ENCODE measurements at places on chromosomes 5 and 9.

- no peak for DNase-seq
Measured at GRCh38 chr9:133286523-133286922, 11.5 kb upstream of the ABO start.

DNA sequence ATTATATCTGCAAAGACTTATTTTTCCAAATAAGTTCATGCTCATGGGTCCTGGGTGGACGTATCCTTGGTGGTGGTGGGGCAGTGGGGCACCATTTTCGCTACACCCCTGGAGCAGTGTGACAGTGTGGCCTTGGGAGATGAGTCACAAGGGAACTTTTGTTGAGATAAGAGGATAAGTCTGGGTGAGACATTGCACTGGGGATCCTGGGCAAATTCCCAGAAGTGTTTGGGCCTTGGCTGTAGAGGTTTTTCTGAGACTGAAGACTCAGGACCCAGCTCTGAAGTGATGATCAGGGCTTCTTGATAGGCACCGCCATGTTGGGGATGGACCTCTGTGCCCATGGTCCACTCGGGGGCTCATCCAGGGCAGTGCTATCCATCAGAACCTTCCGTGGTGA lies 149.4 kb downstream of the MACROH2A1 start:
- no peak for DNase-seq

GRCh38 chr5:61330341-61330844 lies 1.7 kb upstream of the ZSWIM6 start:
- DNase-seq = peak; percentile 33

GRCh38 chr5:148809781-148810524 lies 16.5 kb upstream of the ADRB2 start:
- DNase-seq = no peak

- DNase-seq = no peak
Measured at GRCh38 chr9:22100626-22101025, 91.5 kb upstream of the CDKN2B start.

DNA sequence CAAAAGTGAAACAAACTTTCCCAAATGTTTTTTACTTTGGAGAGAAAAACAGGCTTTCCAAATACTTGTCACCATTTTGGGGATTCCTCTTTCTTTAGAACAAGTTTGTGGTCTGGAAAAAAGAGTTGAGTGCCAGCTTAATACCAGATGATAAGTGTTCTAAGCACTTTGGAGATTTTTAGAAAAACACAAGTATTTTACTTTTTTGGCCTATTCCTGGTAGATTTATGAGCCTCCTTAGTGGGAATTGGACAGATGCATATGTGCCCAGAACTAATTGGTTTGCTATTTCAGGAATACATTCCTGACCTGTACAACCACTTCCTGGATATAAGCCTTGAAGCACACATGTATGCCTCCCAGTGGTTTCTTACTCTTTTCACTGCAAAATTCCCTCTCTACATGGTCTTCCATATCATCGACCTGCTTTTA lies 40.5 kb downstream of the GPR21 start:
- DNase-seq = no peak

- DNase-seq = no peak
Measured at GRCh38 chr5:143920772-143921171, 108.8 kb downstream of the HMHB1 start.

DNA sequence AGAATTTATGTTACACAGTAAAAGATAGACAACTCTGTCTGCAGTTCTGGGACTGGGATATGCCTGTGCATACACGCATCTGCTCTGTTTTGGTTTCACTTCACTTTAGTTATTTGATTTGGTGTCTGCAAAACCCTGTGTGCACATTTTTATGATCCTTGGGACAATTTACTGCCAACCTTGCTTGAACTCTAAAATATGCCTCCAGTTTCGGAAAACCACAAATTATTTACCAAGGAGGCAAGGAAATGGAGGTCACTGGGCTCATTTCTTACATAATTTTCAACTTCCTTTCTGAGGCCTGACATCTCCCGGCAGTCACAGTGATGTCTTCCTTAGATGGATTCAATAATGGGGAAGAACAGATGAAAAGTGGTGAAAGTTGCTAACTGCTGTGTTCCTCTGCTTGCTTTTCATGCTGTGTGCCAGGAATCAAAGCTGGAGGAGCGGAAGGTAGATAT lies 61.2 kb upstream of the TAF11L2 start:
- DNase-seq = no peak

DNA sequence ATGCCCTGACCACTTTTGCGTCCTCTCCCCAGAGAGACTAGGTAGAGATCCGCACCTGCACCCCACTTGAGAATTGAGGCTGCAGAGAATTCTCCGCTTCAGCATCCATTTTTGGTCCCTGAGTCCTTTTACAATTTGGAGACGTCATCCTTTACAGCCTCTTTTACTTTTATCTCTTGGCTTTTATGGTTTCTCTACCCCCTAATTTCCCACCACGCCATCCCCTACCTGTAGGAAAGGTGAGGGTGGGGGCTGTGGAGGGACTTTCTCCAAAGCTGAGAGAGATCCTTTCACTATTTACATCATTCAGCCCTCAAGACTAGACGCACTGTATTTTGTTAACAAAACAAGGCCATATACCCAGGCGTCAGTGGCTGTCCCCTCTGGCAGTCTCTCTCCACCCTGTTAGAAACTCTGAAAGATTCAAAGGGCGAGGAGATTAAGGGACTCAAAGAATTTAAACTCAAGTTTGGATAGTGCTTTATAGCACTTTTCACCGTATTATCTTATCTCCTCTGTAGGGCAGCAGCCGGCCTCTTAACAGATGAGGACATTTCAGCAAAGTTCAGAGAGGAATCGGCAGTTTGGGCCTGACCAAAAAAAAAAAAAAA lies 1.7 kb downstream of the MSX2 start:
- no peak for DNase-seq

DNA sequence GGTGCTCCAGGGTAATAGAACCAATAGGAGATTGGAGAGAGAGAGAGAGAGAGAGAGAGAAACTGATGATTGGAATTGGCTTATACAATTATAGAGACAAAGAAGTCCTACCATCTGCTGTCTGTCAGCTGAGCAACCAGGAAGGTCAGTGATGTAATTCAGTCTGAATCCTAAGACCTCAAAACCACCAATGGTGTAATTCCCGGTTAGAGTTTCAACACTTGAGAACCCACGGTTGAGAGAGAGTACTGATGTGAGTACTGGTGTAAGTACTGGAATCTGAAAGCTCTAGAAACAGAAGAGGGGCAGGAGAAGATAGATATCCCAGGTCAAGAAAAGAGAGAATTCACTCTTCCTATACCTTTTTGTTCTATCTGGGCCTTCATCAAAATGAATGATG lies 775.8 kb downstream of the EFNA5 start:
- no peak for DNase-seq

DNA sequence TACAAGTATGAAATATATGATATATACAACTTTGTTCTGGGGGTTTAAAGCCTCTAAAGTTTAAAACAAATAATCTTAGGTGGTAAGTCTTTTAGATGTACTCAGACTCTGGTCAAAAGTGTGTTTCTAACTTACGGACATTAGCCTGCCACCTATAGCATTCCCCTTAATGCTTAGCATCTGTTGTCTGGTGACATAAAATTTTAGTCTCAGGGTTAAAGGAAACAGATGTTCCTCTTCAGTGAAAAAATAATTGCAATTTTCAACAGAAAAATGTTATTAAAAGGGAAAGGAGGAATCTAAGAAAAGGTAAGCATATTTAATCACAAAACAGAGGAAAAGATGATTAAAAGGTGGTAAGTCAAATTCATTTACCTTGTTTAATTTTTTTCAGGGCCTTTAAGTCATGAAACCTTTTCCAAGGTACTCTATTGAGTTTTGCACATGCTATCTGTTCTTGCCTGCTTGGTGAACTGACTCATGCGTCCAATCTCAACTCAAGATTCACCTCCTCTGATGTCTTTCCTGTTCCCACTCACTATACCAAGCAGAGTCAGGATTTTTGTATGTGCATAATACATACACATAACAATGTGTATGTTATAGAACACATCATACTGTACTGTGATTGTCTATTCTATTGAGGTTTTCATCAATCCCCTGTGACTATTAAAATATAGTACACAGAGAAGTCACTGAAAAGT lies 7.9 kb downstream of the TMEM167A start:
- DNase-seq = no peak

DNA sequence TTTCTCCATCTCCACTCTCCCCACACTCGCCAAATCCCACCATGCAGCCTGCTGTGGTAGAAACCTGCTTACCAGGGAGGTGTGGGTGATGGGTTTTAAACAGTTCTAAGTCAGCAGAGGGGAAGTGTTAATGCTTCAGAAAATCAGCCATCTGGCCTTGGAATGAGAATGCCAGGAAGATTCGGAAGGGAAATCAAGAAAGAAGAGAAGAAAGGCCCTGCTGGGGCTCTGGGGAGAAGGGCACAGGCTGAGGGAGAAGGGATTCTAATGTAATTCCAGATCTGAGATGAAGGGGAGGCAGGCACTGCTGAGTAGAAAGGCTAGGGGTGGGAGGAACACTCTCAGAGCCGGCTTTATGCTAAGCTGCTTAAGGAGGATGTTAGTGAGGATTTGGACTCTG lies 434.7 kb upstream of the DMAC1 start:
- DNase-seq = no peak
